Activated CD4-positive, alpha-beta T cell treated with anti-CD3 and anti-CD28 coated beads for 24 hours (primary cell): ENCODE measurements at places on chromosomes 7 and 10.

DNA sequence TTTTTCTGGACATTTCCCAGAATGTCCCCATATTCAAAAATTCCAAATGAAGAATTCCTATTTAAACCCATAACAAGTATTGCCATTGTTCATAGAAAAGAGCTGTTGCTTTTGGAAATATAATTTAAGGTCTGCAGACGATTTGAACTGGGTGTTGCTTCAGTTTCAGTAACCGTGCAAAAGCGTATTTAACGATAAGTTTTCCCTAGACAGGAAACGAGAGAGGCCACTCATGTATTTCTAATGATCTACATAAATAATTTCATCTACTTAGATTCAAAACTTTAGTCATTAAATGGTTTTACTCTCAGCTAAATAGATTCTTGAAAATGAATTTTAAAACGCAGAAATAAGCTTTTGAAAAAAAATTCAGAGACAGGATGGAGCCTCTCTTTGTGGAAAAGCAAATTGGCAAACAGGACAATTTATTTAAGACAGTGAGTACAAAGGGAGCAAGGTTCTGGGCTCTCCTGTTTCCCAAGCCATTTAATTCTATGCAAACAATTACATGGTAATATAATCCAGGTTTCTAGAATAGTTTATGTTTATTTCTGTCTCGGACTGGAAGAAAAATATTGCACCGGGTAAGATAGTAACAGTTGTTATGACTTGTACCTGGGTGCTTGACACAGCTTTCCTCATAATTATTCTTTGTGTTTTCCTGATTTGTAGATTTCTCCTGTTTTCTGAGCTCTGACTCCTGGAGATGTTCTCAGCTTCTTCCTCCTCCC, 263.0 kb downstream of the BAMBI start:
- no peak for DNase-seq

DNA sequence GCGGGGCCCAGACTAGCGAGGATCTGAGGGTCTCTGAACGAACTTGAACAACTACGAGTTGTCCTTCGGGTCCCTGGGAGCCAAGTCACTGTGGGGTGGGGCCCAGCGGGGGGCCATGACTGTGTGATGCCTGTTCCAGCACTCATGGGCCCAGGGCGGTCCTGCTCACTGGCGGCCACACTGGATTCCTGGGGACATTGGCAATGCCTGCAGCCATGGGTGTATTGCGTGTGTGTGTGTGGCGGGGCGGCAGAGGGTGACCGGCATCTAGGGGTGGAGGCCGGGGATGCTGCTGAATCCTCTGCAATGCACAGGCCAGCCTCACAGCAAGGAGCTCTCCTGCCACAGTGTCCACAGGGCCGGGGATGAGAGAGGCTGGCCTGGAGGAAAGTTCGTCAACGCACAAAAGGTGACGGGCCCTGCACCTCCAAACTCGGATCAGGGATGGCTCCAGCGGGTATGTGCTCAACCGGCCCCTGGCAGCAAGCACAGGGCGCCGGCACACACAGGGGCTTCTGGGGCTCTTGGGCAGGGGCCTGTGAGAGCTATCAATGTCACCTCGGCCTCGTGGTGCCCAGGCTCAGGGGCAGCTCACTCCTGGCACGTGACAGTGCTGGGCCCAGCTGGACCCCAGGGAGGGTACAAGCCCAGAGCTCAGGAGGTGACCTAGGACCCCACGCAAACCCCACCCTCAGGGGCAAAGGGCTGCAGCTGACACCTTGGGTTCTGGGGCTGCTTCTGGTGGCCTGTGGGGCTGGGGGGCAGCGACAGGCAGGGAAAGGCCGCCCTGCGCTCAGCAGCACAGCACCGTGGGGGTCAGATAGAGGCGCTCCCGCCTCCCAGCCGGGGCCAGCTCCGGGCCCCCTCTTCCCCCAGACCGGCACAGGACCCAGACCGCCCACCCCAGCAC, 27.9 kb downstream of the PAPOLB start:
- no peak for DNase-seq

- no peak for DNase-seq
Measured at GRCh38 chr10:119896937-119897770, 4.6 kb downstream of the SEC23IP start.

DNA sequence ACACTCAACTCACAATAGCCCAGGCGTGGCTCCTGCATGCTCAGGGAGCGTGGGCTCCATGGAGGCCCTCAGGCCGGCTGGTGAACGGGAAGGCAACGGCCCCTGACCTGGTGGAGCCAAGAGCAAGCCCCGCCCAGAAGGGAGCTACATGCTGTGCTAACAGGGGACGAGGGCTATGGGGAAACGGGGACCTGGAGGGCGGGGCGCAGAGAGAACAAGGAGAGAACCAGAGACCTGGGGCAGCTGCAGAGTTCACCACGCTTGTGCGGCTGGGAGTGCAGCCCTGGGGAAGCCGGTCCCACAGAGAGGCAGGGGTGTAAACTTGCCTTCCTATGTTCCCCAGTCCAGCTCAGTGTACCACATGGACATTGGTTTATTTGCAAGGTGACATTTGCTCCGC, 69.2 kb upstream of the PPP2R2D start:
- DNase-seq, result no peak

GRCh38 chr10:116241085-116241484, 31.9 kb downstream of the GFRA1 start:
- no peak for DNase-seq

DNA sequence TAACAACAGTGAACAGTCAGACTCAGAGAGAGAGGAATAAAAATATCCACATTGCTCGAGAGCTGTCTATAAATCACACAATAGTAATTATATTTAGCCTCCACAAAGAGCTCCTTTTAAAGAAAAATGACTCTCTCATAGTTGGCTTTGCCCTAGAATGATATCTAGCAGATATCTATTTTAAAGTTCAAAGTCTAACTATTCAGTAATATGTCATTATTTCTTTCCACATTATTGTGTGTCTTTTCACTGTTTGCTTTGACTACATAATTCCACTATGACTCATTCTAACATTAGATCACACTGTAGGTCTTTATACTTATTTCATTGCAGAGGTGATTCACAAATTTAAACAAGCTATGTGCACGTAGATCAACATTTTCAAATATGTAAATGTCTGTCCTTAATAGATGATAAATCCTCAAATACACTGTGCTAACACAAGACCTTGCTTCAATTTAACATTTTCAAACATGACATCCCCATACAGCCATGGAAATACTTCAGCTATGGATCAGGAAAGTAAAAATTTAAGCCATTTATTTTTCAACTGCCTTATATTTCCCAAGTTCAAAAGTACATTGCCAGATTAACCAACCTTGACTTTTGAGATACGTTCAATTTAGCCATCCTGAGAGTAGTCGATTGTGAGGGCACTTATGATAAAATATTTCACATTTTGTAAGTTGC, 99.9 kb upstream of the AKR1E2 start:
- no peak for DNase-seq

- DNase-seq, result no peak
Measured at GRCh38 chr10:121988361-121989324, at the start of gene TACC2. Gene TACC2, plus strand, starts transcription at chr10:121989163. Its CDS starts 32,819 bp downstream, at chr10:122021982.

DNA sequence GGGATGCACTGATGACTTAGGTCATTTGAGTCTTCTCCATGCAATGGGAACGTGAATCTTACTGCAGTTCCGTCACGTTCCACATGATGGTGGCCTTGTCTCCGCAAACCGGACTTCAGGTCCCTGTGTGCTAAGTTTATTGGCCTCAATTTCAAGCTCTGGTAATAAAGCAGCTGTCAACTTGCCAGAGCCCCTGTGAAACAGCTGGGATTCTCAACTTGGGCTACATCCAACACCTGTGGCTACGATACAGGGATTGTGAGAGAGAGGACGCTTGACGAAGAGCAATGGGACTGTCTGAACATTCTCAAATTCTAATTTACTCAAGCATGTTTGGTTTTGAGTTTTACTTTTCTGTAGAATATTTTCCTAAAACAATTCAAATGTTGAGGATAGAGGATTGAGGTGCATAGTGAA, 174.2 kb downstream of the PTN start:
- DNase-seq, result no peak

- no peak for DNase-seq
Measured at GRCh38 chr7:64744680-64745079, 49.5 kb upstream of the ZNF138 start.

DNA sequence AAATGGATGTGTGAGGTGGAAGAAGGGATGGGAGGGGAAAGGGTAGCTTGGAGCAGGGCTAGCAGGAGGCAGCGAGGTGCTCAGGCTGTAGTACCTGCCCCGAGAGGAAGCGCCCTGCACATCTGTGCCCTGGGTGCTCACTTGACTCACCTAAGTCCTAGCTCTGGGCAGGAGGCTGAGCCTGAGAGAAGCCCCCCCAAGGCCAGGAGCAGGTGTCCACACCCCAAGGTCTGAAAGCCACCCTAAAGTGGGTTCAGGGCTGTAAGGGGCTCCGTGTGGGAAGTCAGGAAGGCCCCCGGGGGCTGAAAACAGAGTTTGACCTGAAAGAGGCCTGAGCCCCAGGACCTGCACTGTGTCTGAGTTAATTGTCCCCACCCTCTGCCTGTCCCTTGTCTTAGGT, 95.8 kb upstream of the PODXL start:
- DNase-seq, result no peak

DNA sequence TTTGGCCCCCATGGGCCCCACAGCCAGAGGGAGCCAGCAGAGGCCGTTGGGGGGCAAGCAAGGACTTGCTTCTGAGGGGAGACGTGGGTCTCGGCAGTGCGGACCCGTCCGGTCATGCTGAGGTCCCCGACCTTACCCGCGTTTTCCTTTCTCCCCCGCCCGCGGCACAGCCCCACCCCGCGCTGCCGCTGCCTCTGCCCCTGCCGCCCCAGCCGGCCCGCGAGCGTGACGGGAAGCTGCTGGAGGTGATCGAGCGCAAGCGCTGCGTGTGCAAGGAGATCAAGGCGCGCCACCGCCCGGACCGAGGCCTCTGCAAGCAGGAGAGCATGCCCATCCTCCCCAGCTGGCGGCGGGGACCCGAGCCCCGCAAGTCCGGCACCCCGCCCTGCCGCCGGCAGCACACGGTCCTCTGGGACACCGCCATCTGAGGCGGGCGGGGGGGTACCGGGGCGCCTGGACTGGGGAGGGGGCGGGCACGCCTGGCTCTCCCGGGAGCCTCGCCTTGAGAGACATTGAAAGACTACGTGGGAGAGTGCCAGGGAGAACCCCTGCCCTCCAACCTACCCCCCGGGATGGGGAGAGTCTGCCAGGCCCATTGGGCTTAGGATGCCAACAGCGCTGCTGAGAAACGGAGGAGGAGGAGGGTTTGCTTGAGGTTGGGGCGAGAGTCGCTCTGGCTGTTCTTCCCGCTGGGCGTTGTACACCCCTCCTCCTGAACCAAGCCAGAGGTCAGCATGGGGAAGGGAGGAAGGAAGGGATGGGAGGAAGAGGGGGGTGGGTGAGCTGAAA, 9.9 kb downstream of the NYAP1 start:
- peak; percentile 49 for DNase-seq

GRCh38 chr10:120017733-120018417, 125.3 kb downstream of the SEC23IP start:
- DNase-seq, result no peak

GRCh38 chr10:125355657-125356056, 195.3 kb upstream of the CTBP2 start:
- no peak for DNase-seq

GRCh38 chr10:30207485-30208052, 141.5 kb downstream of the MTPAP start:
- DNase-seq, result no peak

DNA sequence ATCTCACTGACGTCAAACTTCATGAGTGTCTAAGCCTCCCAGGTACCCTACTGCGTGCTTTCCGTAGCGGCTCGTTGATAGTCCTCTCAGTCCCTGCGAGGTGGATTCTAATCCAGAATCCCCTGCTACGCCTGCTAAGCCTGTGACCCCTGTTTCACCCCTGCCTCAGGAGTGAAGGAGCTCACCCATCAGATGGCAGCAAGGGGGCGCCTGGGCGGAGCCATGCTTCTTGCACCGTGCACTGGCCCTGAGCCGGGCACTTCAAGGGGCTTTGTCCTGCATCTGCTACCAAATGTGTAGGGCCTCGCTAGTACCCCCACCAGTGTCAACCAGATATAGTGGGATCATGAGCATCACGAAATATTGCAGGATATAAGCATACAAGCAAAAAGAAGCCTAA, 918 bp upstream of the STRA8 start:
- DNase-seq, result no peak
